ENCODE measurements at places on chromosomes 11 and 22.

DNA sequence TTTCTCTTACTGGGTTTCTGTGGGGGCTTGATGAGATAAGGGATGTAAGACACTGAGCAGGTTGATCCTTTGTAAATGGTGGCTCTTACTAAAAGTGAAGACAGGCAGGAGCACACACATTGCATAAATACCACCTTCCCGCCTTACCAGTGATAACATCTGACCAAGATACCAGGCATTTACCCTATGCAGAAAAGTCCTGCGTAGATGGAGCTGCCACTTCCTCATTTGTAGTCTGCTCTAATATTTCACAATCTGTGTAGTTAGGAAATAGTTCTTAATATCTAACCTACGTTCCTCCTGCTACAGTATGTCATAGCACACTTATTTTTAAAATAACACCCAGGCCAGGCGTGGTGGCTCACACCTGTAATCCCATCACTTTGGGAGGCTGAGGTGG lies 23.9 kb upstream of the SWAP70 start:
- no peak for DNase-seq

DNA sequence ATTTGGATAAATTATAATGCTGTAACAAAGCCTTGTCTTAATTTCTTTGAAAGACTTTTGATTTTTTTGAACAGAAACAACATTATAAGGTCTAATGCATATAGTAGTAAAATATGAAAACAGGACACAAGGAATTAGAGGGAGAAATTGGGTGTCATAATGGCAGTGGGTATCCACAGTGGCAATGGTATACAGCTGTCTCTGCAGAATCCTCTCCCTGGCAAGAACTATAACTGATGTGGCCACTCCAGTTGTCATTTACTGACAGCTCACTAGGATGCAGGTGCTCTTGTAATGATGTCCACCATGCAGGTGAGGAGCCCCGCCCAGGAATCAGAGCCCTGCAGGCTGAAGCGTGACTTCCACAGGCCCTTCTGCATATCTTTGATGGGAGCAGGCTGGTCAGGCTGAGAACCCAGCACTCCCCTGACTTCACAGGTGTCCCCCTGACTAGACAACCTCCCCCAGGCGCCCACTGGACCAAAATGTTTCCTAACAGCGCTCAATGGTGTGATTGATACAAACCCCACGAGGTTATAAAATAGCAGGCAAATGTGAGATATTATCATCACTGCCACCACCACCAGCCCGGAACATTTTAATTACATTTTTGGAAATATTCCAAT lies 32.8 kb upstream of the SERPIND1 start:
- no peak for DNase-seq

DNA sequence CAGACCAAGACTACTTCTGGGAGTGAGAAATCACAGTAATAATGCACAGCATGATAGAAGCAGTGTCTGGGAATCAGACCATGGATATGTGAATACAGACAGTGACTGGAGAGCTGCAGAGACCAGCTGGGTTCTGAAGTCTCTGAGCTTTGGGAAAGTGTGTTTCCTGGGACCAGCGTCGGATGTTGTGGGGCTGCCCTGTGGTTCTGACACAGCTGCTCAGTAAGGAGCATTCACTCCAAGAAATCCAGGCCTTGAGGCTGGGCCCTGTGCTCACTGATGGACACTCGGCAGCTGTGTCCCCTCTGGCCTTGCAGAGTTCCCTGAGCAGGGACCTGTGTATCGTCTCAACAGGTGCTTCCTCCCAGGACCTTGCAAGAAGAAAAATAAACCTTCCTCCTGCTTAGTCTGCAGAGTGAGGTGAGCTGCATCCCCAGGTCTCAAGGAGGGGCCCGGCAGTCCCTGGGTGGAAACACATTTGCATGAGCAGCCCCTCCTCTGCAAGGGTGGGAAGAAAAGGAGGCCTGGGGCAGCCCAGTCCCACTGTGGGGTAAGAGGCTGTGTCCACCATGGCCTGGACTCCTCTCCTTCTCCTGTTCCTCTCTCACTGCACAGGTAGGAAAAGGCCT lies 107.9 kb downstream of the VPREB1 start:
- no peak for DNase-seq

DNA sequence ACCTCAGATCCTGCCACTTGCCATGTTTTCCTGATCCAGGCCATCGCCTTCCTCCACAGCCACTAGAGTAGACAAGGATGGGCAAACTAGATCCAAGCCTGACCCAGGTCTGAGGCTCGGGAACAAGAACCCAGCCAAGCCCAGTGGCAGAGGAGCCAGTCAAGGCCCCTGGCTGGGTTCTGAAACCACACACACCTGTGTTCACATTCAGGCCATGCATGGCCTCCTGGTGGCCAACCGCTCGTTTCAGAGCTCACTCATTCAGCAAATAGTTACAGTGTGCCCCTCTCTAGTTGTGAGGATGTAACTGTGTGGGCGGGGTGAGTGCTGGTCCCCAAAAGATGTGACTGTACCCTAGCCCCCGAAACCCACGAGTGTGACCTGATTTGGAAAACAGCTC lies 337.6 kb downstream of the CTTN start:
- no peak for DNase-seq

- DNase-seq = no peak
Measured at GRCh38 chr22:45709060-45709739, 37.6 kb downstream of the ATXN10 start.

DNA sequence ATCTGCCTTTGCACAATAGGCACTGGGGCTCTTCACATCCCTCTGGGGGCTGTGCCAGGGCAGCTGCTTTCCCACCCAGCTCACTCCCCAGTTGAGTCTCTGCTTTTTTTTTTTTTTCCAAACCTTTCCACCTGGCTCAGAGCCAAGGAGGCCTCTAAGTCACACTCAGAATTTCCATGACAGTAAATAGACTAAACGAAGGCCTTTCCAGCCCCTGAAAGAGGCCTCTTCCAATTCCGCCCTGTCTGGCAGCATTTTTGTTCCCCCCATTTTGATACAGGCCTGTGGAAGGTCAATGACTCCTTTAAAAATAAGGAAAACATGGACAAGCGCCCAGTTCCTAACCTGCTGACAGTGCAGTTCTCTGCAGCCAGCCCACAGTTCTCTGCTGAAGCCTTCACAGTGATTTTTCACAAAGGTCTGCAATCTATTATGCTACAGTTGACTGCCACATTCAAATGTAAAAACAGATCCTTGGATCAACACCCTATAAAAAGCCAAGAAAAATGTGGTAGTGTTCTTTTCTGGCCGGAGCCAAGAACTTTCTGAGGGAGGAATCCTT lies 107.5 kb upstream of the SESN3 start:
- no peak for DNase-seq

DNA sequence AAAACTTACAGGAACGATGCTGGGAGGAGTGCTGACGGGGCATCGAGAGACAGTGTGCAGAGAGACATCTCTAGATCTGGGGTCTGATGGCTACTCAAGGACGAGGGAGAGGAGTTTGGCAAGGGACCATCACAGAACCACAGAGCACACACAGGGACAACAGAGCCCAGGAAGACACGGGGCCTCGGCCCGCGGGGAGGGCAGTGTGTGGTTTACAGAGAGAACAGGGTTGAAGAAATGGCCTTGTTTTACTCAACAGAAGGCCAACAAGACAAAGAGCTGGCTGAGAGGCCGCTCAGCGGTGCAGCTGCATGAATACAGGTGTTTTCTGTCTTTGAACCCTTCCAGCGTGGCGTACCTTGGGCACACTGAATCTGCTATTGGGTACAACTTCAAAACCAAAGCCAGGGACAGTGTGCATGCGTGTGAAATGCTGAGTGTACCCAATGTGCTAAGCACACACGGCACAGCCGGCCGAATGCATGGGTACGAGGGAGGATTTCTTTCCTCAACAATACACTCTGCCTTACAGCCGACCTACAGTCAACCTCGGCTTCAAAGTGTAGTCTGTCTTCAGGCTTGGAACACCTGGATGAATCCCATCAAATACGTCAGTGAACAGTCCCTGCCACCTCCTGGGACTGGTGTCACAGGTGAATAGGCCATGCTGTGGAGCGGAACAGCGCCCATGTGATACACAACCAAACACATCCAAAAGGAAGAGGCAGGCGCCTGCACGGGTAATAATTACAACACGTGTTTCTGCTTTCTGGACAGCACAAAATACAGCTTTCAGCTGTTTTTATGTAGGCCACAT lies 20.7 kb upstream of the BID start:
- DNase-seq = no peak

DNA sequence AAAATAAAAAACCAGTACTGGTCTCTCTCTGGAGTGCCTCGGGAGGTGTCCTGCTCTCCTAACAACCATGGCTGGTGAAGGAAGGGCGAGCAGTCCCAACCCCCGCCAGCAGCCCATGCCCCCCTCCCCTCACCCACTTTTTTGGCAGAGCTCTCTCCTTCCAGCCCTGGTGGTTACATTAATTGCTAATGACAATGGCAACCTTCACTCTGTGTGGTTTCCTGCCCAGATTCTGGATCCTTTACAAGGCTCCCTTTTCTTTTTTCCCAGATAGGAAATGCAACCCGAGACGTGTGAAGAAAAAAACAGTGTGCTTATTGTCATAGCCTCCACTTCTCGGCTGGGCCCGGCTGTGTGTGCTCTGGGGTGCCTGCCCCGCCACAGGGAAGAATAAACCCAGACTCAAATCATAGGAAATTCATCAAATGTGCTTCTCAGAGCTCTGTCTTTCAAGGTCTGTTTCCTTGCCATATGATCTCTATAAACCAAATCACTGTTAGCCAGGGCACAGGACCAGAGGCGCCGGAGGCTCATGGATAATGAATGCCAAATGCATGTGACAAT lies 513.0 kb downstream of the SOX6 start:
- no peak for DNase-seq

GRCh38 chr11:85171648-85172257 lies 455.4 kb downstream of the DLG2 start:
- no peak for DNase-seq

GRCh38 chr11:65852508-65853245 lies 5.3 kb downstream of the CFL1 start:
- no peak for DNase-seq

DNA sequence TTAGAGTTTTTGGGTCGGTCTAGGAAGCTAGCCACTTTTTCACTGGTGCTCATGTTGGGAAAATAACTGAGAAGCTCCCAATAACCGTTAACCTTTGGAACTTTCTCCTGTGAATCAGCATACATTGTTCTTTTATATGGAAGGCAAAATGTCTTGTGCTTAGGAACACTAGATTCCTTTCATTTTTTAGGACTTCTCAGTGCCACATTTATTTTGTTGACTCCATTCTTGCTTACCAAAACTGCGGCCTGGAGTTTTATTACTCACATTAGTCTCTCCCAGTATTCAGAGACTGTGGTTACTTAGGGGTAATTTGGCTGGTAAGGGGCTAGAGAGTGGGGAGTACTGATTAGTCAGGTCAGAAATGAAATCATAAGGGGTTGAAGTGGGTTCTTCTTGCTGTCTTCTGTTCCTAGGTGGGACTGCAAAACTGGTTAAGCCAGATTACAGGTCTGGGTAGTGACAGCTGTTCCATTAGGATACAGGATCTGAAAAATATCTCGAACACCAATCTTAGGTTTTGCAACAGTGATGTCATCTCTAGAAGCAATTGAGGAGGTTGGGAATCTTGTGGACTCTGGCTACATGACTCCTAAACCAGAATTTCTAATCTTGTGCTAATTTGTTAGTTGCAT lies 631.4 kb upstream of the LUZP2 start:
- no peak for DNase-seq

GRCh38 chr11:9669954-9670353 lies 6.1 kb downstream of the SWAP70 start:
- no peak for DNase-seq

GRCh38 chr11:61699737-61700160 lies 19.6 kb downstream of the DAGLA start:
- no peak for DNase-seq

GRCh38 chr22:20316217-20316843 lies 3.5 kb downstream of the DGCR6L start:
- no peak for DNase-seq

DNA sequence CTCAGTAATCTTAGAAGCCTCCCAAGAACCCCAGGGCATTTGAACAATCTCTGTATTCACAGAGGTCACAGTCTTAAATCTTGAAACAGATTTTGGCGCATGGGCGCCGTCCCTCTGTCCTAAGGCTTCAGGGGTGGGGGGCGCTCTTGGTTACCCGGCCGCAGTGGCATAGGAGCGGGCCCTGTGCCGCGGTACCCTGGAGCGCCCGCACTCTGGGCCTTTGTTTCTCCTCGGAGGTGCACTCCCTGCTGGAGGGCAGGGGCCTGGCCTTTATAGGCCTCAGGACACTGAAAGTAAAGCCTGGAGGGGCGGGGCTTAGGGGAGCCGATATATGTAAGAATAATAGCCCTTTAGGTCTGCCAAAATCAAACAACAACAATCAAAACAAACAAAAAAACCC lies 197.3 kb upstream of the FOLH1 start:
- no peak for DNase-seq

DNA sequence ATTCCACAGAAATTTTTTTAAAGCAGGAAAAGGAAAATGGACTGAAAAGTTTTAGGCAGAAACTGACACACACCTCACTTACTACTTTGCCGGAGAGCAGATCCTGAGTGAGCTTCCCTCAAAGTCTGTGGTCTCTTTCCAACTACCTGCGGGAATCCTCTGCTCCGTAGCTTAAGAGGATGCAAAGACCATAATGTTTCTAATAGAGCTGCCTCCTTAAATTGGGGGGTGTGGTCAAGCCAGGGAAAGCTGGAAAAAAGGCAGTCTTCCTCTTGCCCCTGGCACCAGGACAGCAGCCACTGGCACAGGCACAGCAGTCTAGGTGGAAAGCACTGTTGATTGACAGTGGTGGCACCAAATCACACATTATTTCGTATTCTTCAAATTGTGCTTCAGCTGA lies at the start of gene ETS1:
Gene ETS1 (minus strand): TSS at position 144 of the 400 bp plus-strand sequence. CDS start 14,428 bp downstream, outside the sequence.
- DNase-seq = no peak

GRCh38 chr11:72570893-72571661 lies 103.1 kb downstream of the PDE2A start:
- DNase-seq = no peak

GRCh38 chr22:22865311-22866072 lies 22.1 kb upstream of the IGLL5 start:
- no peak for DNase-seq

GRCh38 chr11:126635511-126635910 lies 280.0 kb downstream of the ST3GAL4 start:
- DNase-seq = no peak

- no peak for DNase-seq
Measured at GRCh38 chr11:6607190-6607795, 3.7 kb downstream of the ILK start.

DNA sequence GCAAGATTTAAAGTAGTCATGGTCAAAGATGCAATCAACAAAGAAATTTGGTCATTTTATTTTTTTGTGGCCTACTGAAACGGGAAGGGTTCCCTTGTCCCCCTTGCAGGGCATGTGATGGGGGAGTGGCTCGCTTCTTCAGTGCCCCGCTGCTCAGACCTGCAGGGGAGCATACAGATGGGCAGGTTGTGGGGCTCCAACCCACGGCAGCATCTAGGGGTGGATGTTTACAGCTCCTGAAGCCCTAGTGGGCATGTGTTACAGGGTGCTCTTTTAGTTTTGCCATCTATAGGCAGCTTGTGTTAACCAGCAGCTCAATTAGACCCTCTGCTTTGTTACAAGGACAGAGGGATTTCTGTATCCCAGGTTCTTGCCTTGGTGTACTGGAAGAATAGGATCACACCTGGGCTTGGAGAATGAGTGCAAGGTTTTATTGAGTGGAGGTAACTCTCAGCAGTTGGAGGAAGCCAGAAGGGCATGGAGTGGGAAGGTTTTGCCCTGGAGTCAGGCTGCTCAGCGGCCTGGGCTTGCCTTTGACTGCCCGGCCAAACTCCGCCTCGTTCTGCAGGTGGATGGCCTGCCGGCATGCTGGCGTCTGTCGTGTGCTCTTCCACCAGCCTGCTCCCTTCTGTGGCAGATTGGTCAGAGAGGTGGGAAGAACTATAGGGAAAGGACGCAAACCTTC lies 9.4 kb downstream of the GSTP1 start:
- DNase-seq = no peak

GRCh38 chr11:64874308-64875240 lies 3.8 kb downstream of the EHD1 start:
- no peak for DNase-seq

Data from stimulated activated CD8-positive, alpha-beta memory T cell treated with anti-CD3 and anti-CD28 coated beads, Interleukin-7, amount 100 ng/mL, for 1 hour (primary cell).